ENCODE measurements at places on chromosomes 5 and 9.

GRCh38 chr5:150780816-150781221 is 2.3 kb downstream of the SMIM3 start:
- no peak for DNase-seq

GRCh38 chr5:146836226-146836842 is 42.2 kb downstream of the PPP2R2B start:
- no peak for DNase-seq

DNA sequence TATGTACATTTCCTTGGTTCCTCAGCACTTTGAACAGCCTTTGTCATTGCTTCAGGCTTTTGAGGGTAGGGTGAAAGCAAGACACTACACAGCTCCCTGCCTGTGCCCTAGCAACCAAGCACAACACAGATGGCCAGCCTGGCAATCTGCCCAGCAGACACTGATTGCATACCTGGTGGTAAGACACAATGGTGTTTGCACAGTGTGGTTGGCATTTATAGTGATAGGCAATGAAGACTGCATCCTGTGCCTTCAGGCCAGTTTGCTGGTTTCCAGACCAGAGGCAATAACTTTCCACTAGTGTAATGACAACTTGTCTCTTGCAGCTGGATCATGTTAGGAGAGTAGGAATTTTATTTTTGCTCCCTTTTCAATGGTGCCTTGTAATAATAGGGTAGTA is 144.5 kb upstream of the TNC start:
- DNase-seq, result no peak

- DNase-seq, result no peak
Observed at GRCh38 chr5:176809544-176810080, 747 bp upstream of the UNC5A start.

- peak; percentile 6 for DNase-seq
Observed at GRCh38 chr9:6194934-6195333, 20.7 kb upstream of the IL33 start.

DNA sequence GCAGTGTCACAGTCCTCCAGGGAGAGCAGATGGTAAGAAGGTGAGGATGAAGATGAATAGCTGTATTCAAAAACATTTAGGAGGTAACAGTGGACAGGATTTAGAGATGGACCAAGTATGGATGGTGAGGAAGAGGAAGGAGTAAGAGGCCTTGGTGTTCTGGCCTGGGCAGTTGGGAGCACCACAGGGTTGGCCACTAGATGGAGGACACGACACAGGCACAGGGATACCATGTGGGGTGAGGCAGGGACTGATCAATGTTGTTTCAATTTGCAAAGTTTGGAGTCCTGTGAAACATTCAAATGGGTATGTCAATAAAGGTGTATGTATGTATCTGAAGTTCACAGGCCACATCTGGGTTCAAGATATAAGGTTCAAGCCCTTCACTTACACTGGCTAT is 141.1 kb upstream of the RASEF start:
- no peak for DNase-seq

- DNase-seq, result no peak
Observed at GRCh38 chr9:94948567-94949235, 222.2 kb downstream of the AOPEP start.

DNA sequence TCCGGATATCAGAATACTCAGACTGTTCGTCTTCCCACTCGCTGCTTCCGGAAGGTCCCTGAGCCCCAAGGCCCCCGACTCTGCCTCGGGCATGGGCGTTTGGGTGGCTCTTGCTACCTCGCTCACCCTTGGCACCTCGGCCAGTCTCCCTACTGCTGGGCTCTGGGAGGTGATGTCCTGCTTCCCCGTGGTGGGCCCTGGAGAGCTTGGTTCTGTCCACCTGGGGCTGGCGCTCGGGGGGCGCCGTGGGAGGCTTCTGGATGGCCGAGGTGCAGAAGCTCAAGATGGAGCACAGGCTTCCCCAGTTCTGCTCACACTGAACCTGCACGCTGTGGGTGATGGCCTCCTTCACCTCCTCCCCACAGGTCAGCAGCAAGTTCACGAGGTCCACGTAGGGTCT is 10.4 kb downstream of the STC2 start:
- no peak for DNase-seq

- DNase-seq, result no peak
Observed at GRCh38 chr5:50800410-50800809, 134.0 kb downstream of the PARP8 start.

- DNase-seq, result no peak
Observed at GRCh38 chr9:123424131-123424530, 68.1 kb downstream of the CRB2 start.

DNA sequence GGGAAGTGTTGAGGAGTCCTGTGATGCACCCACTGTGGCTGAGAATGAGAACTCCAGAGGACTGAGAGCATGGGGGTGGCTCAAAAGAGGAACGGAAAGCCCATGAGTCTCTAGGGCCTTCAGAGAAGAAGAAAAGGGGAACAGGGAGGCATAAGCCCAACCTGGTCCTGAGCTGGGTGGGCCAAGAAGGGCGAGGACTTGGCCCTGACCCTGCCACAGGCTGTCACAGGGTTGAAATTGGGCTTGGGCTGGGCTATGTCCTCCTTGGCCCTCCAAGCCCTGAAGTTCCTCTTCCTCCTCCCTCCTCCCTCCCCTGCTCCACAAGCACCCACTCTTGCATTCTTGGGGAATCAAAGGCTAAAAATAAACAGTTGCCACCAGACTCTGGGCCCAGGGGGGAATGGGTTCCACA is 49.3 kb upstream of the PPARGC1B start:
- no peak for DNase-seq

- DNase-seq, result no peak
Observed at GRCh38 chr9:106321394-106322180, 541.4 kb upstream of the ZNF462 start.

DNA sequence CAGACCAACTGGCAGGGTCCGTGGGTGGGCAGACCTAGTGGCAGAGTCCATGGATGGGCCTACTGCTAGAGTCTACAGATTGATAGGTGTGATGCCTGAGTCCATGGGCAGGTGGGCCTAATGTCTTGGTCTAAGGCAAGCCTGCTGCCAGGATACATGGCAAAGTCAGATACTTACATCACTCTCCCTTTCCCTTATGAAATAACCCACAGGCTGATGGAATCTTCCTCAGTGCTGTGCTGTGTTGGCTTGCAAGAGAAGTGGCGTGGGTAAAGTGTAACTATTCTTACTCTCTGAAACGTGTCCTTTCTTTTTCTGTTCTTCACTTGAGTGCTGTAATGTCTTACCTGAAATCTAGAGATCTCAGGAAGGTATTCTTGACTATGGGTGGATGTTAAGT is 67.3 kb upstream of the ADRB2 start:
- no peak for DNase-seq
